ENCODE measurements at places on chromosomes 12 and 14.

- no peak for DNase-seq
Measured at GRCh38 chr12:52675301-52675701, 4.9 kb downstream of the KRT1 start.

- DNase-seq: no peak
Measured at GRCh38 chr14:68758301-68758700, 34.6 kb downstream of the ZFP36L1 start.

DNA sequence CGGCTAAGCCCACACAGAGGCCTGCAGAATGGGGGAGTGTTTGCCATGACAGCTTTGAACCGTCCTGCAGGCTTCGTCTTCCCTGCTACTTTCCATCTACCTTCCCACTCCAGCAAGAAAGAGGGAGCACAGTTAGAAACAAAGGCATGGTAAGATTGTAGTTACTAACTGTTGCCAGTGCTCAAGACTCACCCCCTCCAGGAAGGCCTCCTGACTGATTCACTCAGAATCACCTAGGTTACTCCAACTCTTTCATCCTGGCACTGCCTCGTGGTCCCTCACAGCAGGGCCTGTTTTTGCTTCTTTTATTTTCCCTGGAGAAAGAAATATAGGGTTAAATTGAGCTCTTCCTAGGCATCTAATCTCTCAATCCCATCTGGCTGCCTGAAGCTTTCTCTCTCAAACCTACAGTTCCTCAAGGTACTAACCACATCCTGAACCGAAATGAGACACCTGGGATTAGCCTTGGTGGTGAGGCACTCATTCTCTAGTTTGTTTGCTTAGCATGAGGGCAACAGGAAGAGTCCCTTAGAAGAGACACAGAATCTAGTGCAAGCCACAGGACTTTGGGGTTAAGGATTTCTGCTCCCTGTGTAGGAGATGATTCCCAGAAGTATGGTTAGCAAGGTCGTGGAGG lies 7.8 kb downstream of the GALNT6 start:
- DNase-seq: no peak

- DNase-seq: no peak
Measured at GRCh38 chr12:56572288-56572687, 50.7 kb downstream of the RBMS2 start.

- DNase-seq: no peak
Measured at GRCh38 chr14:101604935-101605780, 43.9 kb downstream of the DIO3 start.

DNA sequence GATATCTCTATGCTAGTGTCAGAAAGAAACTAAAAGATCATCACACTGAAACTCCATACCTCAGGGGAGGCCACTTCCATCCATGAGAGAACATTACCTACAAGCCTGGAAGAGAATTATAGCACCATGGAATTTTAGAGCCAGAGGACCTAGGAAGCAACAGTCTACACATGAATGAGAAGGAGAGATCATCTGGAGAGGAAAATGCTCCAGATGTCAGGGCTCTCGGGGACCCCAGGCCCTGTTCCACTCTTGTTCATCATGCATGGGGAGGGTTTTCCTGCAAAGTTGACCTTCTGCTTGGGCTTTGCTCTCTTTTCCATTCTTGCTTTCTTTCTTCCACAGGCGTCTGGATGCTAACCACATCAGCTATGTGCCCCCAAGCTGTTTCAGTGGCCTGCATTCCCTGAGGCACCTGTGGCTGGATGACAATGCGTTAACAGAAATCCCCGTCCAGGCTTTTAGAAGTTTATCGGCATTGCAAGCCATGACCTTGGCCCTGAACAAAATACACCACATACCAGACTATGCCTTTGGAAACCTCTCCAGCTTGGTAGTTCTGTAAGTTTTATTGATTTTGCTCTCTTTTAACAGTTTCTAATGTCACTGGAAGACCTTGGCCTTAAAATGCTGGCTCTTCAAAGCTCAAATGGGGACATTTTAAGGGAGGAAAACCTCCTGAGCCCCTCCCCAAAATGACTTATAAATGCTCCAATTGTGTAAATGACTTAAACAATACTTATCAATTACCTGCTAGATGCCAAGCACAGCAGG lies 110.7 kb downstream of the ZFC3H1 start:
- DNase-seq: no peak

DNA sequence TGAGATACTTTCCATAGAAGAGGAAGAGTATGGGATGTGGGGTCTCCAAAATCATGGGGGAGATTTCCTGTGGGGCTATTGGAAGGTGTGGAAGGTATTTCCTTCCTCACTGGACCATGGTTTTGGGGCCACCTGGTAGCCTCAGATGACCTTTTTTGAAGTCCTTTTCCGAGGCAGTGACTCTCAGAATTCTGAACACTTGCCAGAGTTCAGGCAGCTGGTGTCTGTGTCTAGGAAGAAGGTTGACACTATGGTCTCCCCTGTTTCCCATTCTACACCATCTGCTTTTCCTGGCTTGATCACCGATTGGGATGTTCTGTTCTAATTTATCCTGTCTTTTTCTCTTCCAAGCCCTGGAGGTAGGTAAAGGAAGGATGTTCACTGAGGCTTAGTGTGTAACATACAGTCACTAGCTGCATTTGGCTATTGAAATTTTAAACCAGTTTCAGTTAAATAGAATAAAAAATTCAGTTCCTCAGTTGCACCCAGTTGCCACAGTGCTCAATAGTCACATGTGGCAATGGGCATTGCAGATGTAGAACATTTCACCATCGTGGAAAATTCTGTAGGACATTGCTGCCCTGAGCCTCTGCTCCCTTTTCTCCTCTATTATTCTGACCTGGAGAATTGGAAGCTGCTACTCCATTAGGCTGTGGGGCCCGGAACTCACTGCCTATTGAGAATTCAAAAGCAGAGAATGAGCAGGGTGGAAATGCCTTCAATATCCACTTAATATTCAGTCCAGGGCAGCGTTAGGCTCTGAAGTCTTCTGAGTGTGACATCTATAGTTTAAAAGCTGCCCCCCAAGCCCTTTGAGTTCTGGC lies 11.0 kb upstream of the PLEKHG3 start:
- DNase-seq: no peak

DNA sequence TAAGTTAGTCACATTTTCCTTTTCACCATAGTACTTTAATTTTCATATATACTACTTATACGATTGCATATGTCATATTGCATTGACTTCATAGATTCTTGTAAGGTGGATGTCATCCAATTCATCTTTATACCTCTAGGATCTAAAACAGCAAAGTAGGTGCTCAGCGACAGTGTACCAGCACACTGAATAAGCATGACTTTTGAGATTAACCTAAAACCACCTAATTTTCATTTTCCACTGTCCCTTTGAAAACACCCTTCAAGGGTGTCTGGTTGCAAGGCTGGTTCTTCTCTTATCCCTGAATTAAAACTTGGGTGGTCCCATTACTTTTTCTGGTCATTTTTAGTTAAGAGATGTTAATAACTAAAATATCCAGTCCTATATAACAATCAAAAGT lies 4.4 kb downstream of the GPR19 start:
- no peak for DNase-seq

GRCh38 chr12:132631666-132632065 lies 13.1 kb downstream of the P2RX2 start:
- DNase-seq: no peak

DNA sequence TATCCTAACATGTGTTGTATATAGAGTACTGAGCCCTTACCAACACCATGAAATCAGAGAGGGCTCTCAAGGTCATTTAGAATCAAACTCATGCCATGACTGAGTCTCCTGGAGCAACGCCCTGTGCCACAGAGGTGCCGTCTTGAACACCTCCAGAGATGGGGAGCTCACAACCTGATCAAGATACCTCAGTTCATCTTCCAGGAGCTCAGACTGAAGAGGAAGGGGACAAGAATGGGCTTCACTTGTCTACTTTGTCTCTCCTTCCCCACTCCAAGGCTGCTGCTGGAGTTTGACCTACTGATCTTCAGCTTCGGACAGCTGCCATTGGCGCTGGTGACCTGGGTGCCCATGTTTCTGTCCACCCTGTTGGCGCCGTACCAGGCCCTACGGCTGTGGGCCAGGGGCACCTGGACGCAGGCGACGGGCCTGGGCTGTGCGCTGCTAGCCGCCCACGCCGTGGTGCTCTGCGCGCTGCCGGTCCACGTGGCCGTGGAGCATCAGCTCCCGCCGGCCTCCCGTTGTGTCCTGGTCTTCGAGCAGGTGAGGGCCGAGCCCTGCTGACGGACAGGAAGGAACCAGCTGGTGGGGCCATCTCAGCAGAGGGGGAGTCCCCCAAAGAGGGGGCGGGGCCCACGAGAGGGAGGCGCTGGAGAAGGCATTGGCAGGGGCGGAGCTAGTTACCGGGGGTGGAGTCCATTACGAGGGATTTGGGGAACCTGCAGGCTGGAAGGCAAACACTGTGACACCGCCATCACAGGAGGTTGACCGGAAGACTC lies 12.0 kb downstream of the SOAT2 start:
- no peak for DNase-seq

DNA sequence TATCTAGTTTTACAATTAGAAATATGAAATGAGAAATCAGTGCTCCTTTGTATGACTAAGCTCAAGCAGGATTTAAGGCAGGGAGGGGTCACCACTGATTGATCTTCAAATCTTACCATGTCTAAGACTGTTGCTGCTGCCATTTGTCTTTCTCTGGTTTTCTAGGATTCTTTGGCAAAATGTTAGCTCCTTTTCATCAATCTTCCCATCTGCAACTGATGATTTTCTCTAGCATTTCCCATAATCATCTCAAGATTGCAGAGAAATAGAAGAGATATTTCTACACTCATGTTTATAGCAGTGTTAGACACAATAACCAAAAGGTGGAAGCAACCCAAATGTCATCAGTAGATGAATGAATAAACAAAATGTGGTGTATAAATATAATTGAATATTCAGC lies 175.0 kb downstream of the RAD51B start:
- no peak for DNase-seq

- DNase-seq: no peak
Measured at GRCh38 chr12:21849878-21850277, 75.4 kb upstream of the KCNJ8 start.

Data from stimulated activated CD4-positive, alpha-beta T cell treated with anti-CD3 and anti-CD28 coated beads, Interleukin-15, amount 100 ng/mL, for 48 hours (primary cell).